ENCODE measurements at places on chromosomes 1 and 21.

- no peak for DNase-seq
Observed at GRCh38 chr1:222970711-222971110, 155.9 kb downstream of the DISP1 start.

DNA sequence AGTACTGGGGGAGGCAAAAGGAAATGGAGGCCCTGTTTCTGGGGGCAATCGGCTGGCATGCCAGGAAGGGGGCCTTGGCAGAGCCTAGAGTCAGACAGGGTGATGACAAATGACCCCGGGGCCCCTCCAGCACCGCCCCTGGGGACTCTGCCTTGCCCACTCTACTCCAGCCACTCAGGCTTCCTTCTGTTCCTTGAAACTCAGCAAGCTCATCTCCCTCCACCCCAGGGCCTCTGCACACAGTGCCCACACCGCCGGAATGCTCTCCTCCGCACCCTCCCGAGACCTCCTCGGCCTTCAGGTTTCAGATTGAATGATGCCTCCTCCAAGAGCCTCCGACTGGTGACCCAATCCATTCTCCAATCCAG is 122.5 kb upstream of the ZBTB40 start:
- DNase-seq = no peak

DNA sequence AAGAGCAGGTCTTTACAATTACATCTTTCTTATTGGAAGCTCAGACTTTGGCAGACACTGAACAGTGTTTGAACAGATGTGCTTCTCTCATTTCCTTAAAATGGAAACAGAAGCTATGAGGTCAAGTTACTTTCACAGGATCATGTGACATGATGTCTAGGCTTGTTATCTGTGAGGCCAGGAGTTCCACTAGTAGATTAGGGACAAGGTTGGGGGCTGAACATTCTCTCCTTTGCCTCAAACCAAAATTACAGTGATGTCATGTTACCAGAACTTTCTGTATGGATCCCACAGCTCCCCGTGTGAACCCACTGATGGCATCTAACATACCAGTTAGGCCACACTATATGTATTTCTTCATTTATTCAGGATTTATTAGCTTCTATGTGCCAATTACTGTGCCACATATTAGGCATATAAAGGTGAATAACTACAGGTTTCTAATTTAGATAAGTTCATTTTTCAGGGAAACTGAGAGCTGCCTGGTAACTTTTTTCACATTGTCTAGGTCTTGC is 6.0 kb downstream of the DYNLT5 start:
- no peak for DNase-seq

GRCh38 chr1:193545171-193545570 is 358.8 kb upstream of the B3GALT2 start:
- DNase-seq = no peak

GRCh38 chr1:22249928-22250680 is 107.2 kb upstream of the WNT4 start:
- DNase-seq = no peak

DNA sequence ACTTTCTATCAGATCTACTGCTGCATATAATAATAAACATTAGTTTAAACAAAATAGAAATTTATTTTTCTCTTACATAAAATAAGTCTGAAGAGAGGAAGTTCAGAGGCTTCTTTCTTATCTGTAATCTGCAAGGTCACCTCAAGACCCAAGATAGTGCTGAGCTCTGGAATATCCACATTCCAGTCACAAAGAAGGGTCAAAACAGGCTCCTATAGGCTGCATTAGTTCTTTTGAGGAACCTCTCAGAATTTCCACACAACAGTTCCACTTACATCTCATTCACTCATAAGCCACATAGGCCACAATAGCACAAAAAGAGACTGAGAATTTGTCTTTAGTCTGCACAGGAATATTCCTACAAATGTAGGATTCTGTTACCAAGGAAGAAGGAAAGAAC is 15.4 kb downstream of the DYNLT5 start:
- no peak for DNase-seq

DNA sequence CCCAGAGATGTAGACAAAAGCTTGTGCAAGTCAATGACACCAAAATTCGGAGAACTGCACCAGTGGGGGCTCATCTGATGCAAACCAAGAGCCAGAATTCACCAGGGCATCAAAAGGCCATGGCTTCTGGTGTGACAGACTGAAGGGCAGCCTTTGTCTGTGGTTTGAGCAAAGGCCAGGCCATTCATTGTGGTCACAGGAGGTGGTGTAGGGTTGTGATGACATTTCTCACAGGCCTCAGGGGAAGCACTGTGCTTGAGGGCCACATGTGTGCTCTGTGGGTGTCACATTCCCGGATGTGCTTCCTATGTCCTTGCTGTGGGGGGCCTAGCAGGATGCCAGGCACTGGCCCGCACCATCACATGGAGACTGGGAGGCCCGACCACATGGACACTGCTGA is 22.5 kb upstream of the KCNE1 start:
- DNase-seq = no peak

DNA sequence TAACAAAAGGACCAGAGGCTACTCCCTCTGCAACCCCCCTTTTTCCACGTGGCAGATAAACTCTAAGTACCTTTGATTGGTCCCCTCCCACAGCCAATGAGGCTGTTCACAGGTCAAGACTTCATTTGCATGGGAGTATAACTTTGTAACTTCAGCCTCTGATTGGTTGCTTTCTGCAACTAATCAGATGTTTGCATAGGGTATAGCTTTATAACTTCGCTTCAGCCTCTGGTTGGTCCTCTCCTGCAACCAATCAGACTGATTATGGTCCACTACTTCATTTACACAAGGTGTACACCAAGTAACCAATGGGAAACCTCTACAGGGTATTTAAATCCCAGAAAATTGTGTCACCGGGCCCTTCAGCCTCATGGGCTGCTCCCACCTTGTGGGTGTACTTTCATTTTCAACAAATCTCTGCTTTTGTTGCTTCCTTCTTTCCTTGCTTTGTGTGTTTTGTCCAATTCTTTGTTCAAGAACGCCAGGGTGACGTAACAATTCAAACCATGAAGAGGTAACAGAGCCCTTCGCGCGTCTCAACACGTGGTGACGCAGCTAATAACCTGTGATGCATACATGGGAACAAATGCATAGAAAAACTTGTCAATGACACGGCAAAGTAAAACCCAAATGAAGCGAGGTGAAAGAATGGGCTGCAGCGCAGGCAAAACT is 47.2 kb downstream of the VPS26C start:
- no peak for DNase-seq

DNA sequence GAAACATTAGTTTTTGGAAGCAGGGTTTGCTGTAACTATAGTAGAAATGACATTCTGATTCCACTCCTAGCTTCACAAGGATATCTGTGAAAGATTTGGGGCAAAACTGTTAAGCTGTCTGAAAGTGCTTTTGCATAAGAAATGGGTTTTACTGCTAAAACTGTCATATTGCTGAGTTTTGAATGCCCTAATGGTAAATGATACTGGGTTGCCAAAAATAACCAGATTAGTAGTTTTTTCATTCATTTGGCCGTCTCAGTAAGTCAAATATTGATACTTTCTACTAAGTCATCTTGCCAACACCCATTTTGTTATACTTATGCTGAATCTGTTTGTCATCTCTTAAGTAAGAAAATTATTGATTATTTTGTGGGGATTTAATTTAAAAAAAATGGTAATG is 399 bp upstream of the PTPRC start:
- no peak for DNase-seq

- no peak for DNase-seq
Observed at GRCh38 chr1:193588311-193589082, 402.1 kb upstream of the B3GALT2 start.

DNA sequence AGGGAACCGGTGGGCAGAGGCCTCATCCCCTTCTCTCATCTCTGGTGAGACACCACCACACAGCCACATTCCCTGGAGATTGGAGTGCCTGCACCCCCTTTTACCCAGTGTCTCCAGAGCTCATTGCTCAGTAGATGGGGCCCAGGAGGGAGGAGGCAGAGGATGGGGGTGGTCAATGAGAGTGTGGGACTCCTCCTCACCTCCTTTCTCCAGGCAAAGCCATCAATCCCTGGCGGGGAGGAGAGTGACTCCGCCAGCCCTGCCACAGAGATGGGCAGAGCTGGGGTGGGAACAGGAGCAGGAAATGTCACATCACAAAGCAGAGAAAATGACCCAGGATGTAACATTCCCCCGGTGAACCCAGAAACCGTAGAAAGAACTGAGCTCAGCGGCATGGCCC is 117.2 kb downstream of the MATN1 start:
- no peak for DNase-seq

- DNase-seq = no peak
Observed at GRCh38 chr1:8281843-8282509, 35.9 kb upstream of the SLC45A1 start.

GRCh38 chr1:4796161-4797015 is 142.0 kb downstream of the AJAP1 start:
- DNase-seq = no peak

DNA sequence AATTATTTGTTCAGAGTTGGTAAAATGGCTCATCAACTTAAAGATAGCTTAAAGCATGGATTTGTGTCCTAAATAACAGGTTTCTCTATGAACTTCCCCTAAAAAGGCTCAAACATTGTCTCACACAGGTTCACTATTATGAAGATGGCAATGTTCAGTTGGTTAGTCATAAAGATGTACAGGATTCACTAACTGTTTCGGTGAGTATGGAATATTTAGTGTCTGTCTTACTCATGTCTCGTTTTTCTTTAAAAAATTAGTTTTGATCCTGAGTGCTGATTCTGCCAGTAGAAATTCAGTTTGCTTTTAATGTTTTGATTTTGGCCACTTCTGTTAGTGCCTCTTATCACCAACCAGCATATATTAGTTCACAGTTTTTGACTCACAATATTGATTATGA is 7.5 kb upstream of the MOV10 start:
- DNase-seq = no peak

- DNase-seq = no peak
Observed at GRCh38 chr1:192702212-192702902, 66.4 kb downstream of the RGS13 start.
